Esophagus squamous epithelium (tissue), 5 donors: ENCODE measurements at places on chromosomes 4 and X. TPM values are rescaled to one million over a fixed set of nuclear protein-coding genes. Genes with fewer than 3 reads are reported as not detected.

DNA sequence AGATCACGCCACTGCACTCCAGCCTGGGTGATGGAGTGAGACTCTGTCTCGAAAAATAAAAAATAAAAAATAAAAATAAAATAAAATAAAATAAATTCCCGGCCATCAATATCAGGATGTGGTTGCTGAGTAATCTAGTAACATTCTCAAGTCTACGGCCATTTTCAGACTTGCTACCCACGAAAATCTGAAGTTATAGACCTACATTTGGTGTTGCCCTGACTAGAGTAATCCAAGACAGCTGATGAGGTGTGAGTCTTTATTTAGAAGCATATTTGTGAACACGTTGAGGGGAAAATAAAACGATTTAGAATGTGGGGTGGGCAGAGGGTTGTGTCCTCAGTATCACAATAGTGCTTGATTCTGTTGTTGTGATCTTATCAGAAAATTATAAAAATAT is 130.2 kb upstream of the MID1 start:
- DNase-seq: no peak

DNA sequence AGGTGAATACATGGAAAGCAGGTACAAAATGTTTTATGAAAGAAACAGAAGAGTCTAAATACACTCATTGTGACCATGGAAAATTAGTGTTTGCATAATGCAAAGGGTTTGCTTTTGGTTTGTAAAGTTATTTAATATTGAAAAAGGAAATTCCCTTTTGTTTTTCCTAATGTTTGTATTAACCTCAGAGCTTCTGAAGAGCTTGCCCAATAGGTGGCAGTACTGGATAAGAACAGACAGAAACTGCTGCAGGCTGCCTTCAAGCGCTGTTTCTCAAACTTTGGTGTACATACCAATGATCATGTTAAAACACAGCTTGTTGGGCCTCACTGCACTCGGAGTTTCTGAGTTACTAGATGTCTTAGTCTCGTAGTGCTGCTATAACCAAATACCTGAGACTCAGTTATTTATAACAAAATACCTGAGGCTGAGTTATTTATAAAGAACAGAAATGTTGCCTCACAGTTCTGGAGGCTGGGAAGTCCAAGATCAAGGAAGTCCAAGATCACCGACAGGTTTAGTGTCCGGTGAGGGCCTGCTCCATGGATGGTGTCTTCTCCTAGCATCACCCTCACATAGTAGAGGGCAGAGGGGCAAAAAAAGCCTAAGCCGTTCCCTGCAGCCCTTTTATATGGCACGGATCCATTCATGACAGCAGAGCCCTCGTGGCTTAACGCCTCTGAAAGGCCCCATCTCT is 54.2 kb downstream of the SUPT20HL2 start:
- no peak for DNase-seq

DNA sequence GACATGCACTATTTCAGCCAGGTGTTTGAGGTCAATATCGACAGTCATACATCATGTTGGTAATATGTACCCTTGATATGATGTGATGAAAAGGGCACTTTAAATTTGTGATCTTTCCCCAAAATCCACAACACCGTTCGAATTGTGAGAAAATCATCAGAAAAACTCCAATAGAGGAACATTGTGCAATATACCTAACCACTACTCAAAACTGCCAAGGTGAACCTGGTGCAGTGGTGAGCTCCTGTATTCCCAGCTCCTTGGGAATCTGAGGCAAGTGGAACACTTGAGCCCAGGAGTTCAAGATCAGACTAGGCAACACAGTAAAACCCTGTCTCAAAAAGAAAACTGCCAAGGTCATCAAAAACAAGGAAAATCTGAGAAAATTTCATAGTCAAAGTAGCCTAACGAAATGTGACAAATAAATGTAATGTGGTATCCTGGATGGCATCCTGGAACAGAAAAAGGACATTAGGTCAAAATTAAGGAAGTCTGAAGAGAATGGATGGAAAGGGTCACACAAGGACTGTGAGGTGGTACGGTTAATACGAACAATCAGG is 55.6 kb upstream of the LSM6 start:
- DNase-seq: no peak

- DNase-seq: no peak
Observed at GRCh38 chr4:67861513-67861912, 22.3 kb downstream of the TMPRSS11D start.

DNA sequence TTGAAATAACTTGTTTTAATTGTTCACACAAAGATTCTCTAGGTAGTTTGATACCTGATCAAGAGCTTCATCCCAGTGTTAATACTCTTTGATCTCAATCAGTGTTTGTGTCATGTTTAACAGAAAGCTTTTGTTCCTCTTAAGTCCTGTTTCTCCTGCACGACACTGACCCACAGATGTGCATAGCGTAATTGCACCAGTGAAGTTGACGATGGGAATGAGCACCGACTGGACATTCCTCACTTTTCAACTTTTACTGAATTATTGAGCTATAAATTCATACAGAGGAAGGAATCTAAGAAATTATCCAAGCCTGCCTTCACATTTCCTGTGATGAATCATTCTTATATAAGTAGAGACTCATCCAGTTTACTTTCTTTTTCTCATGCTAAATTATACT is 878.7 kb upstream of the TENM3 start:
- DNase-seq: no peak

- DNase-seq: no peak
Observed at GRCh38 chrX:34849371-34849770, 93.2 kb upstream of the FAM47B start.

DNA sequence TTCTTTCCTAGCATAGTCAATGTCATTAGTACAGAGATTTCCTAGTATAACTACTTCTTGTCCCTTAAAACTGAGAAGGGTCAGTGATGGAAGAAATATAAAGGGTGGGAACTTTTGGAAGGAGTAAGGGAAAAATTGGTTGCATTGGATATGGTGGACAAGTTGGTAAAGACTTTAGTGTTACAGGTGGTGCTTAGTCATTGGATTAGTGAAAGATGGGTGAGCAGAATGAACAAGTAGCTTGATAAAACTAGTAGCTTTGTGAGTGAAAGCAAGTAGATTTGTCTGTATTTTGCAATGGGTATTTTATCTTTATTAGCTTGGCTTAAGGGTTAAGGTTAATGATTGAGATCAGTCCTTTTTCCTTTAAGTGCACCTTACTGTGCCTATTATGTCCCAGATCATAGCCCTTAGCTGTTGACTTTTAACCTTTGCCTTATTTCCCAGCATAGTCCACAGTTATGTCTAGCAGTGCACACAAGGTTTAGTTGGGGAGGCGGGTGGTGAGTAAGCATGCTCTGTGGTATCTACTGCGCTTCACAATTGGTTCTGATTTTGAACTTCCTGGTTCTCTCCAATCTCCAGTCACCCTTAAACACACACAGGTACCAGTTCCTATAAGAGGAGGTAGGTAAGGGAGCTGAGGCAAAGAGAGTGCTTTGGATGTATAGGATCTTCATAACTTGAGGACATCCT is 9.5 kb downstream of the WDR44 start:
- no peak for DNase-seq

- no peak for DNase-seq
Observed at GRCh38 chr4:128979934-128980333, 113.4 kb downstream of the SCLT1 start.

DNA sequence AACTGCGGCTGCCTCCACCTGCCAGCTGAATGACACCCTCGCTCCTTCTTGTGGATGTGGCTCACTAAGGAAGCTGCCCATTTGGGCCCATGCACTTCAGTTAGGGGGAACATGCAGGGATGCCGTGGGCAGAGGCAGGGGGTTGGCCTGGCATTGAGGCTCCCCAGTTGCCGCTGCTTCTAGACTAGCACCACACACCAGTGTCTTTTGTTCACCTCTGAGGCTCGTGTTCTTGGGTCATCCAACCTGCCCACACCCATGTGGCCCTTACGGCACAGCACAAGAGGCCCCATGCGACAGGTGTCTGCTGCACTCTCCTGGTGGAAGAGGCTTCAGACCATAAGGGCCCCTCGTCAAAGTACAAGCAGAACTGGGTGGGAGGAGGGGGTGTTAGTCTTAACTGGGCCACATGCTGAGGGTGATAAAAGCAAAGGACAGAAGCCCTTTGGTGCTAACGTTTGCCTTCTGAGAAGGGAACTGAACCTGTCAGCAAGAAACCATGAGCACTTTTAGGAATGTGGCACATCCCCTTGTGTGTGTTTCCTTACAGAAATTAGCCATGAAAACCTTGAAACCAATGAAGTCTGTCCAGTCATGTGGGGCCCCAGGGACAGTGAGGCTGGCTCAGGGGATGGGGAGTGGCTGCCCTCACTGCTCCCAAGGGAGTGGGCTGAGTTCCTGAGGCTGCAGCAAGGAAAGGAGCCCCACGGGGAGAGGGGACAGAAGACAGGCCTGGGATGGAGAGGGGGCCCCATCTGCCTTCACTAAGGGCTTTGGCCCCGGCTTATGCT is 39.2 kb downstream of the MAP7D3 start:
- no peak for DNase-seq

DNA sequence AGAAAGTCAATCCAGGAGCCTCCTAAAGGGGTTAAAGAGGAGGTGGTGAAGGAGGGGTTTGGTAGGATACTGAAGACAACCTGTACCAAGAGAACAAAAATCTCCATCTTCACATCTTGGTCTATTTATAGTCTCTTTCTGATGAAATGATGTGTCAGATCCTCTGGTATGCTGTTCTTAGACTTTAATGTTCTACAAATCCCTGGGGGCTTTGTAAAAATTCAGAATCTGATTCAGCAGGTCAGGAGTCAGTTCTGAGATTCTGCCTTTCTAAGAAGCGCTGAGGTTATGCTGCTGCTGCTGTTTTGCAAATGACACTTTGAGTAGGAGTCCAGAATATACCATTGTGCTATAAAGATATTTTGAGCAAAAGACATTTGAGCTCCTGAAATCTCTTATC is 172.9 kb upstream of the GLRA2 start:
- DNase-seq: no peak

DNA sequence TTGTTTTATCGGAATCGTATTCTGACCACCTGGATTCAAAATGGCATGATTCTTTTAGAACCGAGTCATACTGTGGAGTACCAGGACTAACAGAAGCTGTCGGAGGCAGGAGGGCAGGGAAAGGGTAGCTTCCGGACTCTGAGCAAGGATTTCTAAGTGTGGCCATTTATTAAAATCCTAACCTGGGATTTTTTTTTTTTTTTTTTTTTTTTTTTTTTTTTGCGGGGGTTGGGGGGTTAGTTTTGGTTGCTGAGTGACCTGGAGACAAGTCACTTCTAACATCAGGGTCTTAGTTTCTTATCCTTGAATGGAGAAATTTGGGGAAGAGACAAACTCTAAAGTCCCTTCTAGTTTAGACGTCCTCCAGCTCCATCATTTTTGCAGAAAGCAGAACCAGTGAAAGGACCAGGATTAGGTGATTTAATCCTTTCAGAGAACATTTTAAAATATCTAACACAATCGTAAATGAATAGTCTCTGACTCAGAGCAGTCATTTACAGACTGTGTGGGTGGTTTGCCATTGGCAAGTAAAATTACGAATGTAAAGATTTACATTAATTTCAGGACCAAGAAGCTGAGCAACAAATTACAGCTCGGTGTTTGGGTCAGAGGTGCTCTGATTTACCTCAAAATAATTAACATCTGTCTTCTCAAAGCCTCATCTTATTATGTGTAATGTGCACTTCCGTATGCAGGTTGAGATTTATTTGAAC is 7.3 kb downstream of the SLC25A5 start:
- DNase-seq: no peak

- no peak for DNase-seq
Observed at GRCh38 chr4:169249214-169249973, 21.4 kb downstream of the SH3RF1 start.

DNA sequence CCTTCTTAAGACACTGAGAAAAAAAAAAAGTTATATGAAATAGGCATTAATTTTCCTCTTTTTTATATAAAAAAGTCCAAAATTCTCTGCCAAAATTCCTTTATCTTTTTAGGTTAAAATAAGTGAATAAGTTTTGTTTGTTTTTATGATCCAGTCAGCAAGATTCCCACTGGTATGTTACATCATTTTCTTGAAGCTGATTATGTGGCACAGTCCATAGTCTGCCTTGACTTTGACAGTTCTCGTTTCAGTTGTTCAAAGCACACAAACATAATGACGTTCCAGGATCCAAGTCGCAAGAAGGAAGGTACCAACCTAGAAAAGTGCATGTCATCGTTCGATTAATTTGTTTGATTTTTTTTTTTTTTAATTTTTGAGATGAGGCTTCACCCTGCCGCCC is 9.1 kb downstream of the UCP1 start:
- no peak for DNase-seq

- DNase-seq: no peak
Observed at GRCh38 chr4:184968784-184969201, 49.5 kb upstream of the HELT start.

DNA sequence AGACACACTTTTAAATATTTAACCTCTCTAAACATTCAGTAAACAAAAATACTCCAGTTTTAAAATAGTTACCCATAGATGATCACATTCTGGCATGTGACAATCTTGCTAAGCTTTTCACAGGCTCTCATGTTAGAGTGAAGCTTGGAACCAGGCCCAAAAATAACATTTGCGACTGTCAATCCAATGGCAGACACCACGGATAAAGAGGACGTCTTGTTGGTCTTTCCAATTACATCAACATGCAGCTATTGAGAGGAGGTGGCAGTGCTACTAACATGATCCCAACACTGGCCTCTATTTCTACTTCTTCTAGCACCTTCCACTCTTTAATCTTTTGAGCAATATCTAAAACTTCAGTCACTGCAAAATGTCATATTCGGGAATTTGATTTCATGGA is 970.8 kb upstream of the TENM3 start:
- DNase-seq: no peak

GRCh38 chrX:17242470-17242869 is 132.5 kb upstream of the NHS start:
- DNase-seq: no peak

DNA sequence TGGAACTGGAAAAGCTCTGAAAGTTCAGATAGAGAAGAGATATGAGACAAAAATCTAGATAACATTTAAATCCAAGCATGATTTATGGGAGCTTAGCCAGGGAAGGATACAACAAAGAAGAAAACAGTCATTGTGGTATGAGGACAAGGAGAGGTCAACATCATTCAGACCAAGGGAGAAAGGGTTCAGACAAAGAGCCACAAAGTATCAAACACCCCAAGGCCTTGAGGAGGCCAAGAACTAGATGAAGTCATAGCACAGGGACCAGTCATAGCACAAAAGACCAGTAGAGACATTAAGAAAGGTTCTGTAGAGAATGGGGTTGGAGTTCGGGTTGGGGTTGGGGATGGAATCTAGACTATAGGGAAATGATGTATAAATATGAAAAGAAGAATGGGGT is 77.4 kb upstream of the NAP1L5 start:
- no peak for DNase-seq

The ERCC6L gene
- 1.9 TPM for total RNA-seq

The SLC4A4 gene
- 1.6 TPM for total RNA-seq

The CPLX1 gene
- total RNA-seq: 0.44 TPM

The XPNPEP2 gene
- total RNA-seq: 0.88 TPM

The KIT gene
- 36.8 TPM for total RNA-seq
